ENCODE measurements at places on chromosomes 3 and 15. TPM values are rescaled to one million over a fixed set of nuclear protein-coding genes. Genes with fewer than 3 reads are reported as not detected.

The PLA2G4D gene
- polyA plus RNA-seq: not detected

DNA sequence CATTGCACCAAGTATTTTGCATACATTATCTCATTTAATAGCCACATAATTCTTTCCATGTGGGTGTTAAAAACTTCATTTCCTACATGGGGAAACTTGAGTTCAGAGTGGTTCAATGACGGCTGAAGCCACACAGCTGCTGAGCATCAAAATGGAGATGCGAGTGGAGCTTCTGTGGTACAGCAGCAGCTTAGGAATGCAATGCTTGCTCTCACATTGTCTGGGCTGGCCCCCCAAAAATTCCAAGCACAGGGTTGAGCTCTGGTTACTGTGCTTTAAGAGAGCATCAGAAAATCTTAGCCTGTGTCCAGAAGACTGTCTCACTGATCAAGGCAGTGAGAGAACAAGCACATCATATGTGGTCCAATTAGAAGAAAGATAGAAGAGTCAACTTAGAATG lies 57.4 kb upstream of the GADL1 start:
- no peak for DNase-seq
- no peaks in the 10 kb centered on the region for H3K27me3 ChIP-seq
- H3K4me3 ChIP-seq: no peak overlapping the region
- H3K36me3 ChIP-seq: no peaks in the 10 kb centered on the region
- H3K27ac ChIP-seq: no peak overlapping the region

DNA sequence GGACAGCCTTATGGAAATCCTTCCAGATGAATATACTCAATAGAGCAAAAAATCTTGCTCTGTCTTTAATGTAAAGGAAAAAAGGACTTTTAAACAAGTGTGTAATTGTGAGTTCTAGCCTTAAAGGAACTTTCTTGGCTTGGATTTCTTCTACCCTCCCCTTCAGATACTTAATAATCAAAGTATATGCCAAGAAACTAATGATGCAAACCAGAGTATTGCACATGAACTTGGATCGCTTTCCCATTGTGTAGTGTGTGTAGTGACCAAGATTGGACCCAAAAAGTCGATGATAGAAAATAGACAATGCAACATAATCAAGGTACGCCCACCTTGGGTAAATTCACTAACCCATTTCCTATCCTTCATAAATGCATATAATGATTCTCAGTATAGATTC lies 123.8 kb downstream of the TIGIT start:
- H3K4me1 ChIP-seq: no peaks in the 10 kb centered on the region
- H3K4me3 ChIP-seq: no peak overlapping the region
- no peak for DNase-seq
- H3K27ac ChIP-seq: no peak overlapping the region
- H3K27me3 ChIP-seq: no peaks in the 10 kb centered on the region

The CD276 gene
- polyA plus RNA-seq: not detected

GRCh38 chr3:117706756-117707155 lies 997.2 kb downstream of the TUSC7 start:
- H3K4me1 ChIP-seq: no peaks in the 10 kb centered on the region
- no peaks in the 10 kb centered on the region for H3K27me3 ChIP-seq
- no peak overlapping the region for H3K27ac ChIP-seq
- no peaks in the 10 kb centered on the region for H3K36me3 ChIP-seq
- no peak for DNase-seq

GRCh38 chr3:187296911-187297310 lies 5.4 kb upstream of the MASP1 start:
- no peak for DNase-seq
- peaks cover 3% of the 10 kb centered on the region for H3K27me3 ChIP-seq
- no peak overlapping the region for H3K27ac ChIP-seq
- no peak overlapping the region for H3K4me3 ChIP-seq
- no peaks in the 10 kb centered on the region for H3K4me1 ChIP-seq

DNA sequence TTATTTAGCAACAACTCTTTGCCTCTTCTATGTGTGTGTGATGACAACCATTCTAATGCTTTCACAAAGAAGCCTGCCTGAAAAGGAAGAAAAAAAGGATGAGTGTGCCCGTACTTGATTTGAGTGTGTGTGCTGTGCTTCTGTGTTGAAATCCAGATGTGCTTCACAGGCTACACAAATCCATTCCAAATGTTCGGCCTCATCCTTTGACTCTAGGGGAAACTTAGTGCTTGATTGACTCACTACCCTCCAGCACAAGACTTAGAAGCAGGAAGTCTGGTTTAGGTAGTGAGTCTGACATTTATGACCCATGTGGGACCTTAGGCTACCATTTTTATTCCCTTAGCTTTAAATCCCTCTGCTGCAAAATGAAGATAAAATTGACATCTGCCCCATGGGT lies 108.8 kb upstream of the PLAAT1 start:
- no peaks in the 10 kb centered on the region for H3K27me3 ChIP-seq
- no peak overlapping the region for H3K27ac ChIP-seq
- H3K36me3 ChIP-seq: no peaks in the 10 kb centered on the region
- H3K4me3 ChIP-seq: no peak overlapping the region

The CILP gene
- polyA plus RNA-seq: not detected

DNA sequence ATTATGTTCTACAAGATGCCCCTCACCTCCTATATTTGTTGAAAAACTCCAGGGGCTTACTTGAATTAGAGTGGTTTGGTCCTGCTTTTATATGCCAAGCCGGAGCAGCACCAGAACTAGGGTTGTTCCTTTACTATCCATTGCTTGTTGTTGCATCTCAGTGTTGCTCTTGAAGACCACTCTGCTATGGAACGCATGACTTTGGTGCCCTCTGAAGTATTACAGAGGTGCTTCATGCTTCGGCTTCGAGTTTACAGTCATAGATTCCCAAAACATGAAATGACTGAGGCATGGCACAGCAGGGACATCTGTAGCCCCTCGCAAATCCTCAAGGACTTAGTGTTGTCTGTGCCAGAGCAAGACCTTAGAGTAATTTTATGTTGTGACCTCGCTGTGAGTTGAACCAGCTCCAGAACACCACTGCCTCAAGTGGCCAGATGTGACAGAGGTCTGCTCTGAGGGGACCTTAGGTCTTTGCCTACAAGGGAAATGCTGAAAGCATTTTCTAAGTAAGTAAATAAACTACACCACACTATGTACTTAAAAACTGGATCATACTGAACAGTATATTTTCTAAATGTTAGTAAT lies 67.2 kb upstream of the SIAH2 start:
- no peak overlapping the region for H3K4me3 ChIP-seq
- no peaks in the 10 kb centered on the region for H3K4me1 ChIP-seq
- no peaks in the 10 kb centered on the region for H3K36me3 ChIP-seq

All from CD4-positive, CD25-positive, alpha-beta regulatory T cell (primary cell).